Smooth muscle cell of the coronary artery (primary cell): ENCODE measurements at places on chromosomes 16 and 17. TPM values are rescaled to one million over a fixed set of nuclear protein-coding genes. Genes with fewer than 3 reads are reported as not detected.

Gene CTRB1
- not detected in 2 replicates for total RNA-seq

Gene HBQ1
- not detected in 2 replicates for total RNA-seq

Gene NOD2
- total RNA-seq: 0.30 and 0.59 TPM in 2 replicates

Gene SMPD3
- total RNA-seq: not detected in 2 replicates

Gene CACNA1H
- total RNA-seq: 0.45 and 2.2 TPM in 2 replicates

Gene IFT20
- 63.4 and 77.0 TPM in 2 replicates for total RNA-seq

Gene BORCS6
- 4.2 and 6.9 TPM in 2 replicates for total RNA-seq

Gene BCAR1
- total RNA-seq: 26.8 and 31.6 TPM in 2 replicates

Gene PIK3R6
- not detected in 2 replicates for total RNA-seq

Gene PKMYT1
- 1.3 TPM in 1 of 2 replicates, not detected in the other for total RNA-seq

Gene MRM3
- total RNA-seq: 17.6 and 22.5 TPM in 2 replicates

Gene LCAT
- total RNA-seq: 3.3 and 4.6 TPM in 2 replicates

Gene CDYL2
- total RNA-seq: 3.2 and 5.6 TPM in 2 replicates

Gene IL4R
- 13.0 and 41.9 TPM in 2 replicates for total RNA-seq

Gene PPP1R27
- 0.15 TPM in 1 of 2 replicates, not detected in the other for total RNA-seq

Gene CCL2
- total RNA-seq: 17.9 and 393 TPM in 2 replicates

Gene SULT1A3
- total RNA-seq: 1.2 and 1.4 TPM in 2 replicates

Gene DCUN1D3
- 22.3 and 47.2 TPM in 2 replicates for total RNA-seq

Gene TNFRSF17
- 0.12 TPM in 1 of 2 replicates, not detected in the other for total RNA-seq

Gene NOTUM
- 0.08 TPM in 1 of 2 replicates, not detected in the other for total RNA-seq

Gene AURKB
- total RNA-seq: 2.2 and 8.6 TPM in 2 replicates

Gene RNF167
- 12.1 and 13.3 TPM in 2 replicates for total RNA-seq

Gene CDR2L
- 5.4 and 14.8 TPM in 2 replicates for total RNA-seq

Gene ADAT1
- total RNA-seq: 24.3 and 32.3 TPM in 2 replicates

Gene ACSM3
- total RNA-seq: 0.59 and 0.90 TPM in 2 replicates
